Activated CD4-positive, CD25-positive, alpha-beta regulatory T cell (primary cell): ENCODE measurements at places on chromosomes 6 and 20.

GRCh38 chr6:153816366-153816765 is 222.7 kb upstream of the OPRM1 start:
- DNase-seq, result no peak

- no peak for DNase-seq
Observed at GRCh38 chr6:90383196-90383822, 86.7 kb upstream of the BACH2 start.

DNA sequence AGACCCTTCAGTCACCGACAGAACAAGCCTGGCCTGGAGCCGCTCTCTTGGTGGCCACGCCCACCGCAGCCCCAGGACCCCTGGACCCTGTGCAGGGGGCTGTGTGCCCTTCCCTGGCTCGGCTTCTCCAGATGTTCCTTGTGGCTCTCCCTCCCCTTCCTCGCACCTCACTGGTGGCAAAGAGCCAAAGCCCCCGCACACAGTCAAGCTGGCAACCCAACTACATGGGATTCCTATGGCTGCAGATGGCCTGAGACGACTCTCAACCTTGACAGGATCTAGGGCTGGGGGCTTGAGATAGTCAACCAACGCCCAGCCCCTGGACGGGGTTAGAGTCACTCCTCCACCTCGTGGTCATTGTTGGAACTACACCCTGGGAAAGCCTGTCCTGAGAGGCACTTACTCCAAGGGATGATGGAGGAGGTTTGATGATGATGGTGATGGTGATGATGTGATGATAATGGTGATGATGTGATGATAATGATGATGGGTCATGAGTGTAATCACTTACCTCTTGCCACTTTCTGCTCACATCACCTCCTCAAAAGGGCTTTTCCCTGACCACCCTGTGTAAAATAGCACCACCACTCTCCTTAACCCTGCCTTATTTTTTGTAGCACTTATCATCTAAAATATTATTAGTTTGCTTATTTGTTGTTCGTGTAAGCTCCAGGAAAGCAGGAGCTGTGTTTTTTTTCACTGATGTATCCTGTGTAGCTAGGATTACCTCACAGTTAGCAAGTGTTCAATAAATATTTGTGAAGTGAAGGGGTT is 278.4 kb downstream of the LRFN2 start:
- DNase-seq, result peak; percentile 29

DNA sequence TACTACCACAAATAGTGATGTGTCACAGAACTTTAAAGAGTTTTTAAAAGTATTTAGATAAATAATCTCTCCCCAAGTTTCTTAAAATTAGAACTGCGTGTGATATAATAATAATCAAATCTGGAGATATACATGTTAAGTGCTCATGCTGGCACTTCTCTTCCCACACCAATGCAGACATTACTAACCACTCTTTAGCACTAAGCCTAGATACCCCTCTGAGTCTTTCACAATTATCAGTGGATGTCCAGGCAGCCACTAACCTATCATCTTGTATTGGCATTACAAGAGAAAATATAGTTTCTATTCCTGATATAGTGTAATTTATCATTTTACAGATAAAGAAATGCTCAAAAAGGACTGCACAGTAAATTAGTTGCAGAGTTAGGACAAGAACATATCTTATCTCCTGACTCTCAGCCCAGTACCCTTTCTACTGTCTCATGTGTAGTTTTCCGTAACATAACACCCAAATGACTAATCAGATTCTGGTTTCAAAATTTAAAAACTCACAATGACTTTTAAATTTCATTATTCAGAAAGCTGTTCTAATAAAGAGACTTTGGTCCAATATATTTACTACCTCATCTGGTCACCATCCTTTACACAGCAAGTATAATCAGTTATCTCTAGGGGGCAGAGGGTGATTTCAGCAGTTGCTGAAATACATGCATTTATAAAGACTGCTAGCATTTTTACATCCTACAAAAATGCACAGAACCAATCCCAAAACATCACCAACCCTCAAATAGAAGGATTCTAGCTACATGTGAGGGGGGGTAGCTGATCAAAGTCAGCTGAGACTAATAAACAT is 215.5 kb upstream of the MCHR2 start:
- no peak for DNase-seq

GRCh38 chr20:2873747-2874041 is 413 bp downstream of the PTPRA start:
- DNase-seq, result peak; percentile 48

DNA sequence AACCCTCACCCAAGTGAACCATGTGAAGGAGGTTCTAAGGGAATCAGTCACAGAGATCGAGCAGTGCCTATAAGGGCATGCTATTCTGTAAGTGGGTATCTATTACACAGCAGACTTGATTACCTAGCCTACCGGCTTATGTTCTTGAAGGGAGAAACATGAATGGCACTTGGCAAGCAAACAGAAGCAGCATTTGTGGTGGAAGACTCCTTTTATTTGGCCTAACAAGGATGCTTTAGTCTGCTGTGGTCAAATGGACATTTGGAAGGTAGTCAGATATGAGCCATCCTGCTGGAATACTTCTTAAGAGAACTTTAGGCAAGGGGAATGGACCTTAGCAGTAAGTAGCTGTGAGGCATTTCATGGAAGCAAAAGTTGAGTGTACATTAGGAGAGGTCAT is 126.3 kb downstream of the COL12A1 start:
- DNase-seq, result no peak

DNA sequence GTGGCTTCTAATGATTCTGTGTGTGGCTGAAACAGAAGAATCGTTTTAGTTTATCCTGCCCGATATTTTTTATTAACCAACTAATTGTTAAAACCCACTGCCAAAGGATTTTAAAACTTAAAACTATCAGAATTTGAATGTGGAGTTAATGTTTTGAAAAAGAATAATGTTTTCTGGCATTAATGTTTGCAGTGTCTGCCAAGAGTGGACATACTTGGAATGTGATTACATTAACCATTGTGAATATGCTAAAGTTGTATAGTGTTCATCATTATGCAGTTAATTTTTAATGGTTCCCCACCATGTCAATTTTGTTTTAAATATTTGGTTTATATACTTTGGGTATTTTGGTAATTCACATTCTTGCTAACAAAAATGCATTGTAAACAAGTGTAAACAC is 24.4 kb downstream of the DCBLD1 start:
- DNase-seq, result no peak

GRCh38 chr6:25179051-25179778 is 100.0 kb upstream of the CARMIL1 start:
- DNase-seq, result no peak

DNA sequence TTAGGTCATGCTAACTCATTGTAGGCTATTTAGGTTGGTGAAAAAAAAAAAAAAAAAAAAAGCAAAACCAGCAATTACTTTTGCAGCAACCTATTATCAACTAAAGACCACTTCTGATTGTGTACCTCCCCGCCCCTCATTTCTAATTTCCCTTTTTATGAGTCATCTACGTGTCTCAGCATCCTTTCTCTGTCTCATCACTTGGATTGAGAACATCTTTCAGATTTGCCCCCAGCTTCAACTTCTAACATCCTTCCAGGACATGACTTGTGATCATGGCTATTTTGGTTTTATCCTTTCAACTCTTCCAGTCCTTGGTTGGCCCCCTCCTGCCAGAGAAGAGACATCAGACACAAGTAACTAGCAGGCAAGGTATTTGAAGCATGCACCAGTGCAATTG is 156.7 kb upstream of the CCN2 start:
- DNase-seq, result no peak

DNA sequence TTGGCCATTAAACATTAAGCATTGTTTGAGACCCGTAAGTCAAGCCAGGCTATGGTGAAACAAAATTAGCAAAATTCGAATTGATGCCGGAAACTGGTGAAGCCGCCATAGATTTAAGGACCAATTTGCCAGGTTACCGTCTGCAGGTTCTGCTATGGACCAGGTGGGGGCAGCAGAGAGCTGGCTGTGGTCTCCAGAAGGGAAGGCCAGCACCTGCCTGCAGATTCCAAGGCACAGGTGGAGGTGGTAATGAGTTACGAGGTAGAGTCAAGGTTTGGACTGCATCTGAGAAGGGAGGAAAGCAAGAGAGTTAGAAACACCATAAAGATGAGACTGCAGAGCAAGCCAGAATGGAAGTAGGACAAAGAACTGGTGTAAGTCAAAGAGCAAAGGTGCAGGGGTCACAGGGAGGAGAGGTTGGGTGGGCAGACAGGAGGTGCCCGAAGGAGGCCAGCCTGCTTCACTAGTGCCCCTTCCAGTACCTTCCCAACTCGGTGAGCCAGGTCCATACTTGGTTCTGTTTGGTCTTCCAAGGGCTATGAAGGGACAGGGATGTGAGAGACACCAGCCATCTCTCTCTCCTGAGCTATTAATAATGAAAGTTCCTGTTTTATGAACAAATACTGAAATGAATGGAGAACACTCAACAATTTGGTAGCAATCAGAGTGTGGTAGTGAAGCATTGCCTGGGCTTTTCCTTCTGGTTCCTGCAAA is 131.6 kb upstream of the ESR1 start:
- DNase-seq, result peak; percentile 2

GRCh38 chr6:14889611-14890593 is 356.0 kb upstream of the JARID2 start:
- no peak for DNase-seq

GRCh38 chr20:63498960-63499337 is at the start of gene EEF1A2:
Gene EEF1A2, minus strand, starts transcription at chr20:63499083. Its CDS starts 1,320 bp downstream, at chr20:63497763.
- peak; percentile 35 for DNase-seq

DNA sequence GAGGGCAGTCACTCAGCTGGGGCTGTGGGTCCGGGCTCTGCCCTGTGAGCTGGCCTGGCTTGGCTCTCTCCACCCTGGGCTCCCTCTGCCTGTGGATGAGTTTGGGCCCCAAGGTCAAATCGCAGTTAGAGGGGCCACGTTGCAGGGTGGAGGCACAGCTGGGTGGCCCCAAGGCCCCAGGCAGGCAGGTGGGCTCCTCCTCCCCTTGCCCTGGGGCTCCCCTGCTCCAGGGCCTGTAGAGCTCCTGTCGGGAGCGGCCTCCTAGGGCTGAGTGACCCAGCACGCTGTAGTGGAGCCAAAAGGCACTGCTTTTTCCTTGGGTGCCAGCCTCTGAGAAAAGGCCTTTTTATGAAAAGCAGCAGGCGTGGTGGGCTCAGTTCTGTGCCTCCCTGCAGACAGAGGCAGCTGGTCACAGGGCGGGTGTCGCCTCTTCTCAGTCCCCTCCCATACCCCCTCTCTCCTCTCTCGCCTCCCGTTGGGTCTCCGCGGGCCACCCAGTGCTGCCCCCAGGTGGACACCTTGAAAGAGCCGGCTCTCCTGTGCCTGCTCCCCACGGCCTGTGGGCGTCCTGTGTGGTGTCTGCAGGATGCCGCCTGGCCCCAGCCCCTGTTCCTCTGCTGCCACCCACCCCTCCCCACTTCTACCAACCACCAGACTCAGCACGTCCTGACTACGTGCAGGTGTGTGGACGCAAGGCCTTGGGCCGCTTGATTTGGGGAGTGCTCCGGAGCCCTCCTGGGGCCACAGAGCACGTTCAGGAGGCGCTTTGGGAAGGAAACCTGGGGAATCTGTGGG is 13.2 kb downstream of the SS18L1 start:
- peak; percentile 47 for DNase-seq

DNA sequence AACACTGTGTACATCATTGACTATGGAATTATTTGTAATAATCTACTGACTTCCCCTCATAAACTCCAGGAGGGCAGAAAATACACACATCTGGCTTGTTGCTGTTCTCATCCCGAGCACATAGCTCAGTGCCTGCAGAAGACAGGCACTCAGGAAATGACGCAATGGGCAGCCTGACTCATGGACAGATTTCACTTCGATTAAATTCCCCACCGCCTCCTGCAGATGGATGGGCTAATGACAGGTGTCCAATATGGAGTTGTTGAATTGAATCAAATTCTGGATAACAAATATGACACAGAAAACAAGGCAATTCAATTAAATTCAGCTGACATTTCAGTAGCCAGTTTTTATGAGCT is 9.1 kb downstream of the ANKRD60 start:
- DNase-seq, result no peak

GRCh38 chr6:52503851-52504781 is 72.7 kb downstream of the TRAM2 start:
- no peak for DNase-seq

- DNase-seq, result no peak
Observed at GRCh38 chr6:20013066-20013861, 176.1 kb downstream of the ID4 start.

GRCh38 chr6:88165844-88166492 is at the start of gene CNR1:
Gene CNR1, minus strand, starts transcription at chr6:88166347. Its CDS starts 21,073 bp downstream, at chr6:88145274.
- no peak for DNase-seq

DNA sequence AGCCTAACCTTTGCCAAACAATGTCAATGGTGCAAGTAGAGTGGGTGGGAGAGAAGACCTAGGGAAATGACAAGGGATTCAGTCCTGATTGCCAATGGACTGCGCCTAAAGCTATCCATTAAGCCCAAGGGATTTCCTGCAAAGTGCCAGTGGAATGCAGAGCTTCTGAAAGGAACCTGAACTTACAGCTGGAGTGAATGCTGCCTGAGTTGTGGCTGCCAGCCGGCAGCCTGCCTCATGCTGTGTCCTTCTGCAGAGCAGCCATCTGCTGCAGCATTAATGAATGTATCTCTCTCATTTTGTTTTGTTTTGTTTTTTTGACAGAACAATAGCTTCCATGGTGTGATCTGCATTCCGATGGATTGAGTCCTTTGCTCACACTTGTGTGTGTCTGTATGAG is 44.7 kb downstream of the SLC35F1 start:
- DNase-seq, result no peak

DNA sequence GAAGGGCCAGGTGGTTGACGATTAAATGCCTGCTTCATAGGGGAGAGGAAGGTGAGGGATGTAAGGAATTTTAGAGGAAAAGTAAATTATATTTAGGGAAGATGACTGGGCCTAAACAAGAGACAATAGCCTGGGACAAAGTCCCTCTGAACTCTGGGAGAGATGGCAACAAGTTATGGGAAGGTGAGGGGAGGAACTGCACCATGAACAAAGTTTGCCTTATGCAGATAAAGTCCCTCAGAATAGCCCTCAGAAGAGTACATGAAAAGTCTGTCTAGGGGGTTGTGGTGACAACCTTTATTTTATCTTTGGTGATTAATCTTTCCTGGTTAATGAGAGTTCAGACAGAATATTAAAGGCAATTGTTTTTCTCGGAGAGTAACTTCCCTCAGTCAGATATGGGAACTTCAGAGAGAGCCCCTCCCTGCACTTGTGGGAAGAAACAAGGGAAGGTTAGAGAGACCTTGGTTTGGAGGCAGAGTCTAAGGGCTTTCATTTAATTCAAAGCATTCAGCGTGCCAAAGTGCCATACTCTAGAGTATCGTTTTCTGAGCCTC is 27.1 kb upstream of the FAM217A start:
- no peak for DNase-seq

GRCh38 chr20:25283221-25283951 is 35.5 kb downstream of the PYGB start:
- DNase-seq, result no peak
